Spleen (tissue), 13 donors: ENCODE measurements at places on chromosomes 3 and 15. TPM values are rescaled to one million over a fixed set of nuclear protein-coding genes. Genes with fewer than 3 reads are reported as not detected.

CPN2 gene
- 0.42 TPM for total RNA-seq

NR1I2 gene
- total RNA-seq: 0.42 TPM

- no peak for DNase-seq
Observed at GRCh38 chr3:21142949-21143348, 608.1 kb downstream of the ZNF385D start.

DNA sequence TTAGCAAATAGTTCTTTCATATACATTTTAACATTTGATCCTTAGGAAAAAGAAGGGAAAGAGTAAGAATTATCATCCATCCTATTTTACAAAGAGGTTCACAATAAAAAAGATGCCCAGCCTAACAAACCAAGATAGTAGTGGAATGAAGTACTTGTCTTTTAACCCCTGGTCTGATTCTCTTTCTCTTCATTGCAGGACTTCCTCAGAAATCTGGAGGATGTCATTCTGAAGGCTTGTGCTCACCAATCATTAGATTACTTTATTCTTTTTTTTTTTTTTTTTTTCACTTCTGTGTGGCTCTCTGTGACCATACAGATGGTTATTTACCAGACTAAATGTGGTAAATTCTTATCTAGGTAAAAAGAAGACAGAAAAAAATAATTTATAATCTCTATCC lies 7.0 kb downstream of the HDGFL3 start:
- no peak for DNase-seq

- no peak for DNase-seq
Observed at GRCh38 chr3:189622629-189623028, 8.6 kb upstream of the TP63 start.
